ENCODE measurements at places on chromosomes 4 and X.

GRCh38 chrX:150226223-150226965, 136.7 kb upstream of the MAMLD1 start:
- DNase-seq: no peak

GRCh38 chr4:26459054-26459755, 31.1 kb downstream of the CCKAR start:
- peak; percentile 21 for DNase-seq

DNA sequence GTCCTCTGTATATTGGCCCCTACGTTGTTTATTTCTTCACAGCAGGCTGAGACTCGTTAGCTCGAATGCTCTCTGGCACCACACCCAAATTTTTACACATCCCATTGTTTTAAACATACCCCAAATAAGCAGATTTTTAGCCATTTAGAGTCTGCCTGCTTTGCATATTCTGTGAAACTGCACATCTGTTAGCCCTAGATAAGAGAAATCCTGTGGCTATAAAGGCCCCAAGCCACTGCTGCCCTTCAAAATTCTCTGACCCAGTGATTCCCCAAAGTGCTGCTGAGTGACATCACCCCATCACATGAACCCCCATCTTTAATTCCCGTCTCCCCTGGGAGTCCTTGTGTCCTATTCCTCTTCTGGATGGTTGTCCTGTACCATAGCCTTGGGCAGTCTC, 20.8 kb downstream of the TEX13C start:
- no peak for DNase-seq

- no peak for DNase-seq
These were observed 3.0 kb upstream of the SEC31A start for GRCh38 chr4:82893942-82894341.

- no peak for DNase-seq
These were observed 339.3 kb downstream of the MID1IP1 start for GRCh38 chrX:39140581-39140980.

DNA sequence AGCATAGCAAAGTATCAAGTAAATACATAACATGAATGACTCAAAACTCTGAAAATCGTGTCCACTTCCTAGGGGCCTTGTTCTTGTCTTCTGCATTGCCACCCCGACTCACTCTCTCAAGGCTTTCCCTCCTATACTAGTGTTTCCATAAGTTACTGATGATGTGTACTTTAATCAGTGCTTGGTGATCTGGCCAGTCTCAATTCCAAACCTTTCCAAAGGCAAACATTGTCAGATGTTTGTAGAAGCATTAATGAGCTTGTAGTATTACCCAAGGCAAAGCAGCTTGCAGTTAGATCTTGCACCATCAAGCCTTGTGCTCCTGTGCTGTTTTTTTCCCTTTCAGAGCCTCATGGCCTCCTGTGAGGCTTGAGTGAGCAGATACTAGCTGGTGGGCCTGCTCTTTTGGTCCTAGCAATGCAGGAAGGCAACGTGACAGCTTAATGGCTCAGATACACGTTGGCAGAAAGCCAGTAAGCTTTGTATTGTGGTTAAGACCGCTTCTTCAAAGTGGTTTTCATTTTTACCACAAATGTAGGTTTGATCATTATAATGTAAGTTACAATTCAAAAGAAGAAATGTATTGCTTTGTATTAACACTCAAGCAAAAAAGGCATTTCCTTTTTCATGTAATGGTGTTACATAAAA, 51.8 kb downstream of the RBPJ start:
- peak; percentile 74 for DNase-seq

GRCh38 chr4:112674376-112674775, 37.4 kb downstream of the LARP7 start:
- no peak for DNase-seq

- DNase-seq: no peak
These were observed 205.7 kb downstream of the SOX3 start for GRCh38 chrX:140298960-140299825.

DNA sequence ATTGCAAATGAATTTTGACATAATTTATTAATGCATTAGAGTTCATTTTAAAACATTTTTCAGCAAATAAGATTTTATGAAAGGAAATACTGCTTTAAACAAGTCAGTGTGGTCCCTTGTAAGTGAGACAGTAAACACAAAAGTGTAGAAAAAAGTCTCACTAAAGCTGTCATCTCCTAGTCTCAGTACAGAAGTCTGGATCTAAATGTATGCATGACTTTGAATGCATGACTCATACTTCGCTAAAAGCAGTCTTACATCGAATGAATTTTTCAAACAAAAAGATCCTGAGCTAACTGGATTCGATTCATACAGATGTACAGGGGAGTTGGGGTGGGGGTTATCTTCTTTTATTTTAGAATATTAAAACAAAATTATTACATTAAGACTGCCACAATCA, 207.4 kb upstream of the VCX start:
- DNase-seq: no peak

- no peak for DNase-seq
These were observed 137.6 kb upstream of the KLF3 start for GRCh38 chr4:38526412-38526811.

DNA sequence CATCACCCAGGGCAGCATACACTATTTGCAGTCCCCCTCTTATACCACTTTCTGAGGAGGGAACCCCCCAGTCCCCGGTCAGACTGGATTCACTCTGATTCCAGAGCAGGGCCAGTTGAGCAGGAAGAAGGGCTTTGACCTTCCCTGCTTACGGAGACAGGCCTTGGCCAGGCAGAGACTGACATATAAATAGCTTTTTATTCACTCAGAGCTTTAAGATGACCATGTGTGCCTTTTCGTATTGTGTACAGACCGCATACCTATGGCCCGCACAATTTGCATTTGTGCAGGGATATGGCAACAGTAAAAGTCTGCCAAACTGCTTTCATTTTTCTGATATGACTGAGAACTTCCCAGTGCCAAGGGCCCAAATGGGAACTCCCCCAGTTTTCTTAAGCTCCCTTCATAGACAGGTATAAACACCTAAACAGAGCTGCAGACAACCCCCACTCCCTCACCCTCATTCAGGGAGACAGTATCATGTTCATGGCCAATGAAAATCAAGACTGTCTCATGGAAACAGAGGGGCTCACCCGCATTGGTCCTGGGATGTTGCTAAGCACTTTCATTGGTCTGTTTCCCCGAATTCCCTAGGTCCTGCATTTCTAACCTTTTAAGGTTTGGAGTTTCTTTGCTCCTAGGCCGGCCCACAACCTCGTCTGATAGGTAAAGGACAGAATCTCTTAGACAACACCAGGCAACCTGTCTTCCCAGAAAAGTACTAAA, 86.0 kb downstream of the RTL5 start:
- DNase-seq: no peak

DNA sequence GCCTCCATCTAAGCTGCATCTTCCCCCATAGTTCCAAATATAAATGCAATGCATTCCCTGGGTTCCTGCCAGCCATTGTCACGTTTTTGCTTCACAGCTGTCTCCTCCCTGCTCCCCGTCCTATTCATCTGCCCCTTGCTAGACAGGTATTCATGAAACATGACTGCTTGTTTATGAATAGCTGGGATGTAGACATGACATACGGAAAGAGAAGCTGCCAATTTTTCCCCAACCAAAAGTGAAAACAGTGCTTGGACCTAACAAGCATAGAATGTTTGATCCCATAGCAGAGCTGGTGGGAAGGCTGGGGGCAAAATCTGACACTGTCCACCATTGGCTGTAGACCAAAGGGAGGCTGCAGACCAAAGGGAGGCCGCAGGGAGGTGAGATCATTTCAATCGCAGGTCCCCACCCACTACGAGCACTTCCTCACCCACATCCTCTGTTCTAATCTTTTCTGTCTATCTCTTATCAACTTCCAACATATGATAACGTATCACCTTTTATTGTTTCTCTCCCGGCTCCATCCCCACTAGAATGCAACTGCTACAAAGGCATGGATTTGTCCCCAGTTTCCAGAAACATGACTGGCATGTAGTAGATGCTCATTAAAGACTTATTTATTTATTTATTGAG, 8.5 kb upstream of the GYG2 start:
- DNase-seq: no peak

- DNase-seq: no peak
These were observed 84.0 kb upstream of the BMP2K start for GRCh38 chr4:78691971-78692821.

DNA sequence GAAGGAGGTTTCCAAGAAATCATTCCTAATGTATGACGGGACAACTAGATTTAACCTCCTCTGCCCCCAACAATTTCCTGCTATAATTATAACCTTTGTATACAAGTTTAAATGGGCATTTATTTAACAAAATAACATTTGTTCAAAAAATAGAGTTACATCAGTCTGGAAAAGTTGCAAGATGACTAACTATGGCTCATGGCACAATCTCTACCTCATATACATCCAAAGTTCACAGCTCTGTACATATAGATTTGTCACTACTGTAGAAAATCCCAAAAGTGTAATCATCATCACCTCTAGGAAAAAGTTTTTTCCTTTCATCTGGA, 3.8 kb upstream of the RPS6KA3 start:
- no peak for DNase-seq

- DNase-seq: no peak
These were observed 37.1 kb upstream of the SPARCL1 start for GRCh38 chr4:87566276-87566675.

- no peak for DNase-seq
These were observed 230.5 kb upstream of the PRKX start for GRCh38 chrX:3943965-3944364.

- DNase-seq: peak; percentile 50
These were observed 53.7 kb upstream of the NFKB1 start for GRCh38 chr4:102447413-102447812.

GRCh38 chrX:154484255-154485149, 1.9 kb downstream of the UBL4A start:
- no peak for DNase-seq

GRCh38 chr4:107312366-107312765, 276.3 kb upstream of the DKK2 start:
- DNase-seq: no peak

DNA sequence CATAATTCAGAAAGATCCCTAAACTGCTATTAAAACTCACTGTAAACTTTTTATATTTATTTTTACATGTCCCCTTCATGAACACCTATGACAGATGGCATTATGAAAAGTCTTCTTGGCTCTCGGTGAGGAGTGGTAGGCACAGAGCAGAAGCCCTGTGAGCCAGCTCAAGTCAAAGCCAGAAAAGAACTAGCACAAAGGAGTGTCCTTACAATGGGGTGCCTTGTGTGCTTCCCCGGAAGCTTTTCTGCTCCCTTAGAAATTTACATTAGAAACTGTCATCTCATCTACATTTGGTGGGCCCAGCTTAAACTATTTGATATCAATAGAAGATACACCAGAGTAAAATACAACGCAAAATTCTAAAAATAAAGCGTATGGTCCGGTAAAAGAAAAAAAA, 135.7 kb upstream of the MAP3K15 start:
- no peak for DNase-seq

DNA sequence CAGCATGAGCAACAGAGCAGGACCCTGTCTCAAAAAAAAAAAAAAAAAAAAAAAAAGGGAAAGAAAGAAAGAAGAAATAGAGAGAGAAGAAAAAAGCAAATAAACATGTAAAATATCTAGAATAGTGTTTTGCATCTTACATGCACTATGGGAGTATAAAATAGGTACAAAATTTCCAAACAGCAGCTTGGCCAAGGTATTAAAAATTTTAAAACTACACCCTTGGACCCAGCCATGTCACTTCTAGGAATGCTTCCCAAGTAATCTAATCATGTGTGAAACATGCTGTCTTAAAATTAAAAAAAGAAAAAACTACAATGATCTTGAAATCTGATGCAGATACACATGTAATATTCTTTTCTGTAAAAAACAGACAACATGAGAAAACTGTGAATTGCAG, 21.6 kb downstream of the IRF2 start:
- DNase-seq: no peak

GRCh38 chr4:6368096-6368495, 98.4 kb downstream of the WFS1 start:
- DNase-seq: no peak

GRCh38 chrX:131739823-131740222, 195.9 kb downstream of the OR13H1 start:
- DNase-seq: no peak

- no peak for DNase-seq
These were observed 406.7 kb upstream of the ACTRT1 start for GRCh38 chrX:128458888-128459287.

GRCh38 chr4:81166458-81167160, 48.4 kb downstream of the PRKG2 start:
- DNase-seq: no peak

DNA sequence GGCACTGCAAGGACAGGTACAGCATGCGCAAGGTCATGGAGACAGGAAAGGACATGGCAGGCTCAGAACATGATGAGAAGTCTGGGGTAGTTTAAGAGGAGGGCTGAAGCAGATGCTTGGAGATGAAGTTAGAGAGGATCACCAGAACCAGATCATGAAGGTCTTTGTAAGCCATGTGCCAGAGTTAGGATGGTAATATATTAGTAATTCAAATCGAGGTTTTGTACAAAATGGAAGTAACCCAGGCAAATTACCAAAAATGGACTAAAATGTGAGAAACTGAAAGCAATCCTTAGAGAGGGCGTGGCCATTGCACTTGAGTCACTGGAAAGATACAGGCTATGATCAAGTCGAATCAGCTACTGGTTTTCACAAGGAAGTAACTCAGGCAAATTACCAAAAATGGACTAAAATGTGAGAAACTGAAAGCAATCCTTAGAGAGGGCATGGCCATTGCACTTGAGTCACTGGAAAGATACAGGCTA, 13.5 kb downstream of the RXFP1 start:
- peak; percentile 12 for DNase-seq

GRCh38 chrX:19682712-19683331, 167.5 kb upstream of the MAP3K15 start:
- DNase-seq: peak; percentile 84

DNA sequence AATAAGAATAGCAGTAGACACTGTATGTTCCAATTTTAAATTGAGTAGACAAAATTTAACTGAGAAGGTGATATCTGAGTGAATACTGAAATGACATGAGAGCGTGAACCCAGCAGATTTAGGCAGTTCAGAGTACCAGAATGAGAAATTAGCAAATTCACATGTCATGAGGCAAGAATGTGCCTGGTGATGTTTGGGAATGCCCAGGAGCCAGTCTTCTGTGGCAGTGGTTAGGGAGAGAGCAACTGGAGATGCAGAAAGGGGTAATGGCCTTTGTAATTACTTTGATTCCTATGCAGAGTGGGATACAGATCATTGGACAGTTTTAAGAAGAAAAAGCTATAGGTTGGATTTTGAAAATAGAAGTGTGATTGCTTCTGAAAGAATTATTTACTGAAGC, 621.9 kb downstream of the TECRL start:
- DNase-seq: no peak

- no peak for DNase-seq
These were observed 124.3 kb upstream of the DIPK2B start for GRCh38 chrX:45324941-45325340.

- DNase-seq: no peak
These were observed 30.2 kb downstream of the OFD1 start for GRCh38 chrX:13764765-13765164.

DNA sequence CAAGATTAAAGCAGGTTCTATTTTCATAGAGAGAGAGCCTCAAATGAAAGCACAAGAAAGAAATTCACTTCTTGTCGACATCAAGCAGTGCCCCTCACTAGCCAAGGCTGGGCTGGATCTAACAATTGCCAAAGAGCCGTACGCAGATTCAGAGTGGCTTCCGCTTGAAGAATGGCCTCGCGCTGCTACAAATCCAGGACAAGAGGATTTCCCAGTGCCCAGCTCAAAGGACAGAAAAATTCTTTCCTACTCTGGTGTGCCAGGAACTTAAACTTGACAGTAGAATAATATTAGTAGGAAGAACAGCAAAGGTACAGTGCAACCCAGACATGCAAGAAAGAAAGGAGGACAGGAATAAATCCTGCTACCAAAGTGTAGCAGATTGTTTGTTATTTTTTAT, 56.5 kb upstream of the PPARGC1A start:
- no peak for DNase-seq

- DNase-seq: no peak
These were observed 542 bp downstream of the RNF150 start for GRCh38 chr4:141132709-141133145.

All from activated CD4-positive, alpha-beta T cell treated with anti-CD3 and anti-CD28 coated beads, Interleukin-2, amount 10 ng/mL, durations not matched to agents 7 days and 5 days (primary cell).